Testis (tissue), 5 donors: ENCODE measurements at places on chromosomes 11 and 22. TPM values are rescaled to one million over a fixed set of nuclear protein-coding genes. Genes with fewer than 3 reads are reported as not detected.

DNA sequence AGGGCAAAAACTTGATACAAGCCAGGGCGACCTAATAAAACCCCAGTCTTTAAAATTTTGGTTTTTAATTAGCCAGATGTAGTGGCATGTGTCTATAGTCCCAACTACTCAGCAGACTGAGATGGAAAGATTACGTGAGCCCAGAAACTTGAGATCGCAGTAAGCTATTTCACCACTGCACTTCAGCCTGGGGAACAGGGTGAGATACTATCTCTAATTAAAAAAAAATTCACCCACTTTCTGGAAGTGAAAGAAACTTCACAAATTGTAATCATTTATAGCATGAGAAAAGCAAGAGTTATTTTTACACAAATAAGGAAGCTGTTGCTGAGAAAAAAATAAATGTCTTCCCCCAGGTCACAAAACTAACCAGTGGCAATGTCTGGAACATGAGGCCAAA is 882 bp upstream of the GLYATL2 start:
- DNase-seq, result no peak

DNA sequence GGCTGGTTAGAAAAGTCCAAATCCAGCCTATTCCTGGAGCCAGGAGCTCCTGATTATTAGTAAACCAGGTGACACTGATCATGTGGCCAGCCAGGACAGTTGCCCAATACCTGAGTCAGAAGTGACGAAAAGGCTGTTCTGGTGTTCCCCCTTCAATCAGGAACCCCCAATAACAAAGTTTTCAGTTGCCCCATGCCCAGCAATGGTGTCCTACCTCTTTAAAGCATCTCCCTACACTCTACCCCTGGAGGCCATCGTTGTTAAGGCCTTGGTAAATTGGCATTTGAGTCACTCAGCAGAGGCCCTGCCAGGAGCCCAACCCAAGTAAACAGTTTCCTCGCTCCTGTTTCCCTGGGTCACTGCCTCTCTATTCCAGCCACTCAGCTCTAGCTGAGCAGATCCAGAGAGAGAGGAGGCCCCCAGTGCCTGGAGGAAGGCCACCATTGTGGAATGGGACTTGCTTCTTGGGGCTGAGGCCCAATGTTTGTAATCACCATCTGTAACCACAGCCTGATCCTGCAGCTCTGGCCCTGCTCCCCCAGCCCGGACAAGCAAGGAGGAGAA is 25.0 kb downstream of the ARHGAP1 start:
- DNase-seq, result no peak

DNA sequence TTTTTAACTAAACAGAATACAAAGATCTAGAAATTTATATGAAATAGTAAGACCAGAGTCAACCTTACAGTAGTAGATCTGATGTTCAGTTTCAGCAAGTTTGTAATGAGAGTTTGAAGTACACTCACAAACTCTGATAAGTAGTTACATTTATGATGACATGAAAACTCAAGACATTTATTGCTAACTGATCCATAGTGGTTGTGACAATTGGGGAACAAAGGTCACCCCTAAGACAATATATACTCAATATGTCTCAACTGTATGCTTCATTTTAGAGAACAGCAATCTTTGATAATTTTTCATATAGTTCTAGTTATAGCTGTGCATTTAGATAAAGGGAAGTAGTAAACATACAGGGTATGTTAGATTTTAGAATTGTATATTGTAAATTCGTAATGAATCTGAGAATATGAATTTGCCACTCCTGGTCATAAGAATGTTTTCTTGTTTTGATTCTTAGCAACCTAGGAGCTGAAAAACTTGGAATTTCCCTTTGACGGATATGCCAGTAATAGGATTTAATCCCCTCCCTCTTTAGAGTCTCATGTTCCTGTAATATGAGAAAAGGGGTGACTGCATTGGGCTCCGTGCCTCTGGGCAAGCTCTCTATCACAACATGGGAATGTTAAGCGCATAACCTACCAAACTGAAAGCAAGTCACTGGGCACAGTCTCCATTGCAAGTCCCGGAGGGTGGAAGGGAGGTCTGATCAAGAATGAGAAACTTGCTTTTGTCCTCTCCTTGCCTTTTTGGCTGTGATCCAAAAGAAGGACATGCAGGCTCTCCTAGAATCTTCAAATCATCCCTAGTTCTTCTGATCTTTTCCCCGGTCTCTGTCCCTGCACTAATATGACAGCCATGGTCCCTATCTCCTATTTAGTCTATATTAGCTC is 11.4 kb downstream of the OR10D3 start:
- no peak for DNase-seq

GRCh38 chr11:41309111-41309522 is 150.3 kb downstream of the LRRC4C start:
- no peak for DNase-seq

DNA sequence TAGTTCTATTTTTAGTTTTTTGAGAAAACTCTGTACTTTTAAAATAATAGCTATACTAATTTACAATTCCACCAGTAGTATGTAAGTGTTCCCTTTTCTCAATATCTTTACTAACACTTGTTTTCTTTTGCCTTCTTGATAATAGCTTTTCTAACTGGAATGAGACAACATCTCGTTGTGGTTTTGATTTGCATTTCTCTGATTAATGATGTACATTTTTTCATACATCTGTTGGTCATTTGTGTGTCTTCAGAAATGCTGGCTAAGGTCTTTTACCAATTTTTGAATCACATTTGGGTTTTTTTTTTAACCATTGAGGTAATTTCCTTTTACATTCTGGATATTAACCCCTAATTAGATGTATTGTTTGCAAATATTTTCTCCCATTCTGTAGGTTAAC is 258.9 kb downstream of the DYNC2H1 start:
- no peak for DNase-seq

DNA sequence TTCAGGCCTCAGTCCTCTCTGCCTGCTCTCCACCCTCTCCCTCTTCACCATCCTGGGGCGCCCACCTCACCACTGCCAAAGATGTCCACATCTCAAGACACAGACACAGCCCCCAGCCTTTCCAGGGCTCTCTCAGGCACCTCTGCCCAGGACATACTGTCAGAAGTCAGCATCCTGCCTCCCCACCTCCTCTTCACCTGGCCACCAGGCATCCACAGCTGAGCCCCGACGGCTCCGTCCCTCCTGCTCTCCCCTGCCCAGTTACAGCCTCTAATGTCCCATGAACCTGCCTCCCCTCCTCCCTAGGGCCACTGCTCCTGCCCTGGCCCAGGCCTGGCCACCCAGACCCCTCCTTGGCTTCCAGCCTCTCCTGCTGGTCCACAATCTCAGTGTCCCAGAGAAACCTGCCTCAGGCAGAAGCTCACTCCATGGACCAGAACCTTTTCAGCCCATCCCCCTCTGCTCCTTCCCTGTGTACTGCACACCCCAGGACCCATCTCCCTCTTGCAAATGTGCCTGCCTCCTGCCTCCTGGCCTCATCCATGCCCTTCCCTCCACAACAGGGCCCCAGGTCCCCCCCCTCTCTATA is 3.2 kb downstream of the LTBP3 start:
- no peak for DNase-seq

DNA sequence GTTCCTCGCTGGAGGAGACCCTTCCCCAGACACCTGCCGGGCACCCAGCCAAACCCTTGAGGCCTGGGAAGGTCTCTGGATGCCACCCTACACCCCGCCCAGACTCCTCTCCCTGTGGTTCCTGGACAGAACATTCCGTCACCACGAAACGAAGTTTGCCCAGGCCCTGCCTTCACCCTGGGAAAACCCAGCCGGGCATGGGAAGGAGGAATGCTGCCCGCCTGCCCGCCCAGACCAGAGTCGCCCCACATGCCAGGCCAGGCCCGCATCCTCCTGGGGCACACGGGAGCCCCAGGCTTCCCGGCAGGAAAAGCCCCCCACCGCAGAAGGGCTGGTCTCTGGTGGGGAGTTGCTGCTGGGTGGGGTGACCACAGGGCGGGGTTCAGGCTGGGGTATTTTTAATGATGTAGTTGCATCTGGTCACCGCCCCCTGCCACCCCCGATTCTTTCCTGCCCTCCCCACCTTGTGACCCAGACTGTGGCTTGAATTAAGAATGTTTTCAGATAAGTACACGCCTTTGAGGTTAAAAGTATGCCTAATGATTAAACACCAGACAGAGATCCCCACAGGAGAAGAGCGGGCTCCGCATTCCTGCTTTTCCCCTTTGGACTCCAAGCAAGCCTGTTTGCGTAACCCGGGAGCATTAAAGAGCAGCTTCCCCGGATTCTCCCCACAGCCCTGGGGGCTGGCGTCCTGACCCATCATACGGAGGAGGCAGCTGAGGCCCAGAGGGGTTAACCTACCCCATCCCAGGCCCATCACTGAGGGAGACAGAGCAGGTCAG is 44.6 kb upstream of the PPARA start:
- no peak for DNase-seq

The SCGB1A1 gene
- total RNA-seq, result not detected

GRCh38 chr22:42793848-42794405 is 63.1 kb downstream of the ARFGAP3 start:
- no peak for DNase-seq

- DNase-seq, result no peak
Observed at GRCh38 chr22:45848904-45849303, 128.1 kb downstream of the WNT7B start.

The CELSR1 gene
- total RNA-seq, result 21.5 TPM

The OR4A47 gene
- total RNA-seq, result not detected

The LRP4 gene
- total RNA-seq, result 4.9 TPM

The ELMOD1 gene
- total RNA-seq, result 8.7 TPM

- no peak for DNase-seq
Observed at GRCh38 chr11:120205596-120206161, 5.2 kb upstream of the OAF start.

- no peak for DNase-seq
Observed at GRCh38 chr11:67020949-67021348, 2.0 kb upstream of the SYT12 start.

- no peak for DNase-seq
Observed at GRCh38 chr11:92703449-92703830, 266.0 kb upstream of the MTNR1B start.

- no peak for DNase-seq
Observed at GRCh38 chr11:27352781-27353180, 10.2 kb downstream of the CCDC34 start.

GRCh38 chr22:23580576-23581259 is 628 bp upstream of the IGLL1 start:
- no peak for DNase-seq

The OR5P2 gene
- 0.62 TPM for total RNA-seq

DNA sequence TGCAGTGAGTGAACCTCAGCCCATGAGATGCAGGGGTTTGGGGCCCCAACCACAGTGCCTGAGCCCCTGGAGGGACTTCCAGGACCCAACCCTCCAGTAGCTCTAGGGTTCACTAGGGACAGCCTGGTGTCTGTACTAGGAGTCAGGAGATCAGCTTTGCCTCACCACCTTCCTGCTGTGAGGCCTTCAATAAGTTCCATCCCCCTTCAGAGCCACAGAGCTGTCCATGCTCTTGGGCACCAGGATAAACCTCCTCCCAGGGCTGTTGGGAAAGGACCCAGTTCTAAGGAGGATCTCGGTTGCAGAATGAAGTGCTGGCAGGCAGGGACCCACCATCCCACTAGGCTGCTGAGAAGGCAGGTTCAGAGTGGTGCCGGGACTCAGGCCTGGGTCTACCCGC is 9.7 kb downstream of the ARHGEF17 start:
- DNase-seq, result no peak

The YPEL4 gene
- 3.4 TPM for total RNA-seq

- DNase-seq, result no peak
Observed at GRCh38 chr22:31491218-31491962, 1.7 kb upstream of the EIF4ENIF1 start.

The AQP11 gene
- 21.1 TPM for total RNA-seq

GRCh38 chr11:71064702-71065515 is 187.5 kb downstream of the SHANK2 start:
- DNase-seq, result no peak

- DNase-seq, result peak; percentile 77
Observed at GRCh38 chr11:64787526-64788320, 9.4 kb upstream of the SF1 start.

DNA sequence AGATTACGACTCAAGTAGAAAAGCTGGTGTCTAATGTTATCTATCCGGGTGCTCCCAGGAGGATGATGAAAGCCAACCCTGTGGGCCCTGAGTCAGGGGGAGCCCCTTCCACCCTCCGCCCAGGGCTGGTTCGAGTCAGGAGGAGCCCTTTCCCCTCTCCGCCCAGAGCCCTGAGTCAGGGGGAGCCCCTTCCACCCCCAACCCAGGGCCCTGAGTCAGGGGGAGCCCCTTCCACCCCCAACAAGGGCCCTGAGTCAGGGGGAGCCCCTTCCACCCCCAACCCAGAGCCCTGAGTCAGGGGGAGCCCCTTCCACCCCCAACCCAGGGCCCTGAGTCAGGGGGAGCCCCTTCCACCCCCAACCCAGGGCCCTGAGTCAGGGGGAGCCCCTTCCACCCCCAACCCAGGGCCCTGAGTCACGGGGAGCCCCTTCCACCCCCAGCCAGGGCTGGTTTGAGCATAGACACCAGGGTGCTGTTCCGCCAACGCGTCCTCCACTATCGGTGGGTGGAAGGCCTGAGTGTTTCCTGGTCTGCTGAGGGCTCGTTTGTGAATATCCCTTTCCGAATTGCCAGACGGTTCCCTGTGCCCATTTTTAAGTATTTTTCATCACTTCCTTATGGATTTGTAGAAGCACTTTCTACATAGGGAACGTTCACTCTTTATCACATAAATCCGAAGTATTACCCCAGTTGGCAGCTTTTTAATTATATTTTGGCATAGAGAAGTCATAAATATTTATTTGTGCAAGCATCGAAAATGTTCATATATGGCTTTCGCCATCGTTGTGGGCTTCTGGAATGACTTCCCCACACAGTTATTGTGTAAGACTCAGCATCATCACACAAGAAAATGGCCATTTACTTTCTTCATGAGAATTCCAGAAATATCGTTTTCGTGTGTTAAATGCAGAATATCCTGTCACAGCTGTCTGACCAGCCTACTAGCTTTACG is 380.6 kb downstream of the BRD1 start:
- no peak for DNase-seq

DNA sequence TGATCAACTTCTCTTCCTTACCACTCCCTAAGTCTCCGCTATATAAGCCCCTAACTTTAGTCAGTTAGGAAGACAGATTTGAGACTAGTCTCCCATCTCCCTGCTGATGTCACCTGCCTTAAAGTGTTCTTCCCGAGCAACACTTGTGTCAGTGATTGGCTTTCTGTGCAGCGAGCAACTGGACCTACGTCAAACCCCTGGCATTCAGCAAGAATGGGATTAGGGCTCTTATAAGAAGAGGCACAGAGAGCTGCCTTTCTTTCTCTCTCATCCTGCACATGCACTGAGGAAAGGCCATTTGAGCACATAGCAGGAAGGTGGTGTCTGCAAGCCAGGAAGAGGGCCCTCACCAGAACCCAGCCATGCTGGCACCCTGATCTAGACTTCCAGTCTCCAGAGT is 116.6 kb upstream of the THY1 start:
- no peak for DNase-seq

DNA sequence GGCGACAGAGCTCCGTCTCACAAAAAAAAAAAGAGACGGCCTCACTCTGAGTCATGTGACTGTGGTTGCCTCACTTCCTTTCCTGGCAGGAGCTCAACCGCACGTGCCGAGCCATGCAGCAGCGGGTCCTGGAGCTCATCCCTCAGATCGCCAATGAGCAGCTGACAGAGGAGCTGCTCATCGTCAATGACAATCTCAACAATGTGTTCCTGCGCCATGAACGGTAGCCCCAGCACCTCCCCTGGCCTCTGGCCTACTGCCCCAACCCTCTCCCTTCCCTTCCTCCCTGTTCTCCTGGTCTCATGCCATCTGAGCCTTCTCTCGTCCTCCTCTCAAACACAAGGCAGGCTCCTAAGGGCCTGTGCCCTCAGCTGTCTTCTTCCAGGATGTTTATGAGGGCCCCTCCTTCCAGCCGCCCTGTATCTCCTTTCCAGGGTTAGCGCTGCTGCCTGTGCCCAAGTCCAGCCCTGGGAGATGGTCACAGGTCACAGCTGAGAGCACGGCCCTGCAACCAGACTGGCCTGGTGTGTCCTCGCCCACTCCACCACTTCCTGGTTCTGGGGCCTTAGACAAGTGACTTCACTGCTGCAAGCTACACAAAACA is 30.7 kb downstream of the TOM1 start:
- DNase-seq, result peak; percentile 78
